ENCODE measurements at places on chromosomes 3 and 15. TPM values are rescaled to one million over a fixed set of nuclear protein-coding genes. Genes with fewer than 3 reads are reported as not detected.

GRCh38 chr15:42365921-42366550 lies 6.7 kb downstream of the CAPN3 start:
- ATAC-seq: no peak

DNA sequence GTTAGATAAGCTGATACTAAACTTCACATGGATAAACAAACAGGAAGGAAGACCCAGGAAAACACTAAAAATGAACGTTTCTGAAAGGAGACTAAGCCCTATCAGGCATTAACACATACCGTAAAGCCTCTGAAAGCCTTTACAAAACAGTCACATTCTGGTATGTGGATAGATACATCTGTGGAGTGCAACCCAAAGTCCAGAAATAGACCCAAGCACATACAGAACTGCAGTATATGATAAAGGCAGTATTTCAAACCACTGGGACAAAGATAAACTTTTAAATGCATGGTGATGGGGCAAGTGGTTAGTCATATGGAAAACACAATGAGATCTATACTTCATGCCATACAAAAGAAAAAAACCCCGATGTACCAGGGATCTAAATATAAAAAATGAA lies 26.0 kb downstream of the DCBLD2 start:
- ATAC-seq: no peak

DNA sequence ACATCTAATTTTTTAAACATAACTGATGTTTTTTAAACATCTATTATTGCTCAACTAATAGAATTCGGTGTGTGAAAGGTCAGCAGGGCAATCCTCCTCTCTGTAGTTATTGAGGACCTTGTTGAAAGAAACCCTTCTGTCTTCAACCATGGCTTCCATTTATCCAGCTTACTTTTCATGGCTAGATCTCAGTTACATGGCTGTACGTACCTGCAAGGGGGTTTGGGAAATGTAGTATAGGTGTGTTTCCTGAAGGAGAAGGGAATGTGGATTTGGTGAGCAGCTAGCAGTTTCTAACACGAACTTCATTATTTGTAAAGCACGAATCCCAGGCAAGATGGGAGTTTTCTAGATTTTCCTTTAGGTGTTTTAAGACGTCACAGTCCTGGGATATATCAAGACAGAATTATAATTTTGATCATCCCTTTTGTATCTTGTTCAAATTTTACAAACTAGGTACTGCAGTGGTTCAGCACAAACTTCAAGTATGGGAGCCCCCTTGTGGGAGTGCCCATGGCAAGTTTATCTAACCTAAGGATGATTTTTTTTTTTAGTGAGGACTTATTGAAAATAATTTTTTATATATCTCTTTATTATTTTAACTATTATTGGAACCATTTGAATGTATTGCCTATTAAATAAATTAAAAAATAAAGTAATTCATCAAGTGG lies 41.6 kb downstream of the FBXL2 start:
- no peak for ATAC-seq

GRCh38 chr3:67288466-67289106 lies 290.5 kb downstream of the KBTBD8 start:
- no peak for ATAC-seq

Gene DAPK2
- 9.6 TPM for total RNA-seq

Gene BBS4
- 7.7 TPM for total RNA-seq

Gene CKMT1A
- 63.2 TPM for total RNA-seq

Gene ALPK3
- 5.5 TPM for total RNA-seq

Gene DTWD1
- total RNA-seq: 8.9 TPM

Gene ZFAND6
- total RNA-seq: 42.8 TPM
